T-helper 1 cell (primary cell): ENCODE measurements at places on chromosomes 11 and 22.

- DNase-seq, result no peak
Observed at GRCh38 chr11:127925475-127925874, 661.9 kb downstream of the ETS1 start.

DNA sequence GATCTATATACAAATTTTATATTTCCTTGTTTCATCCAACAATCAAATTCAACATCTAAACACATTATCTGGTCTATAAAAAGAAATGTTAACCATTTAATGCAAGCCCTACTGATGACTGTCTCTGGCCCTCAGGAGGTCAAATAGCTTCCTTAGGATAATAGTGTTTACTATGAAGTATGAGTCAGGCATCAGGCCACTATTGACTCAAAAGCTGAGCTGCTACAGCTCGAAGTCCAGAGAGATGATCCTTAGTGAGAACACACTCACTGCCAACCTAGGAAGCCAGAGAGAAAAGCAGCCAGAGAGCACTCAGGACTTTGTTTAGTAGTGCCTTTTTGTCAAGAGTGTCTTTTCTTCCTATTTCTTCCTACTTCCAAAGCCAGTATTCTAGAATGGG is 171.8 kb downstream of the SOX6 start:
- DNase-seq, result no peak

DNA sequence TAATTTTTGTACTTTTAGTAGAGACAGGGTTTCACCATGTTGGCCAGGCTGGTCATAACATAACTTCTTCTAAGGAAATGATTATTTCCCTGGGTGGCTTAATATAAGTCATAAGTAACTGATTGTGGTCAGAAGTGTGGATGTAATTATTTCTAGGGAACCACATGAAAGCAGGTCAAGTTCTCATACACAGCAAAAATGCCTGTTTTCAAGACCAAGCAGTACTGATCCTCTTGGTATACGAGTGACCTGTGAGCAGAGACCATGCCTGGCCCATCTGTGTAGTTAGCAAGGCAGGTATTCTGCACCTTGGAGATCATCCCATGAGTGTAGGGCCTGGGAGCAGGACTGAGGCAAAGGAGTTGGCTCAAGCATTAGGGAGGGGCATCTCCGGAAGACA is 32.5 kb upstream of the NUCB2 start:
- peak; percentile 13 for DNase-seq

DNA sequence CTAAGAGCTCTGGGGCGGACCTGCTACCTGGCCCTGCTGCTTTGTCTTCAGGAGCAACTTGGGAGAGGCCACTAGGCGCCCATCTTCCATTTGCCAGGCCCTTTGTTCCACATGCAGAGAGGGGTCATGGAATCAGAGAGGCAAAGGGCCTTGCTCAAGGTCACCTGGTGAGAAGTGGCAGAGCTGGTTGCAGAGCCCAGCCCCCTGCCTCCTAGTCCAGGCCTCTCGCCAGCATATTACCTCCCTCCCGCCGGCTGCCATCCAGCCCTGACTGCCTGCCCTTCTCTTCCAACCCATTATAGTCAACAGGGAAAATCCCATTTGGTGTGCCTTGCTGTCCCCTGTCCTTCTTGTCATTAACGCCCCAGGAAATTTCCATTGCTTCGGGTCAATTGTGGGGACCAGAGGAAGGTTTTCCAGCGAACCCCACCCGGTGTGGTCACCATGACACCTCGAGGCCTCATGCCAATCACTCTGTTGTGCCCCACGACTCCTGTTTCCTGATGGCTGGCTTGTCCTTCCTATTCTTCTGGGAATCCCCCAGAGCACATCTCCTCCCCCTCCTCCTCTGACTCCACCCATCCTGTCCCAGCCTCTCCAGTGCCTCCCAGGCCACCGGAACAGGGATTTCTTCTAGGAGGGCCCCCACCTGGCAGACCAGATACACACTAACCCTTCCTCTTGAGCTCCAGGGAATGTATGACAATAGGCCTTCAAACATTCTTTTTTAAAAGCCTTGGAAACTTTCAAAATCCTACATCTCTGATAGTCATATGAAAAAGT is 77.0 kb downstream of the NECTIN1 start:
- DNase-seq, result no peak
